ENCODE measurements at places on chromosomes 1 and 21. TPM values are rescaled to one million over a fixed set of nuclear protein-coding genes. Genes with fewer than 3 reads are reported as not detected.

- no peak overlapping the region for H3K4me3 ChIP-seq
- H3K36me3 ChIP-seq: no peaks in the 10 kb centered on the region
- H3K27ac ChIP-seq: no peak overlapping the region
- H3K27me3 ChIP-seq: no peaks in the 10 kb centered on the region
- H3K4me1 ChIP-seq: peaks cover 10% of the 10 kb centered on the region
Observed at GRCh38 chr1:32954168-32954567, 10.4 kb downstream of the RNF19B start.

Gene FCER1G
- total RNA-seq: 27.0 TPM

Gene SGIP1
- total RNA-seq: not detected

DNA sequence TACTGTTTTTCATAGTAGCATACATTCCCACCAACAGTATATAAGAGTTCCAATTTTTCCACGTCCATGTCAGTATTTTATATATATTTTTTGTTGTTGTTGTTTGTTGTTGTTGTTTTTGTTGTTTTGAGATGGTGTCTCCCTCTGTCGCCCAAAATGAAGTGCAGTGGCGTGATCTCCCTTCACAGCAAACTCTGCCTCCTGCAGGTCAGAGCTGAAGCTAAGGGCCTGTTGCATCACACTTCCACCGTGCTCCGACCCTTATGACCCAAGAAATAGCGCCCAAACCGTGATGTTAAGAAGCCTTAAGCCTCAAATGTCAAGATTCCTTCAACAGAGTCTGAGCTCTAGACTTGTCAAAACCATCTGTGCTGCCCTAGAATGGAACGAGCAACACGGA is 2032.3 kb downstream of the MRPL39 start:
- H3K4me3 ChIP-seq: no peak overlapping the region
- H3K36me3 ChIP-seq: no peaks in the 10 kb centered on the region
- no peak for DNase-seq
- no peaks in the 10 kb centered on the region for H3K27me3 ChIP-seq

- no peaks in the 10 kb centered on the region for H3K27me3 ChIP-seq
- no peak overlapping the region for H3K27ac ChIP-seq
- H3K36me3 ChIP-seq: no peaks in the 10 kb centered on the region
- DNase-seq: no peak
- H3K4me1 ChIP-seq: no peaks in the 10 kb centered on the region
Observed at GRCh38 chr1:109267743-109268300, 15.1 kb downstream of the PSRC1 start.

DNA sequence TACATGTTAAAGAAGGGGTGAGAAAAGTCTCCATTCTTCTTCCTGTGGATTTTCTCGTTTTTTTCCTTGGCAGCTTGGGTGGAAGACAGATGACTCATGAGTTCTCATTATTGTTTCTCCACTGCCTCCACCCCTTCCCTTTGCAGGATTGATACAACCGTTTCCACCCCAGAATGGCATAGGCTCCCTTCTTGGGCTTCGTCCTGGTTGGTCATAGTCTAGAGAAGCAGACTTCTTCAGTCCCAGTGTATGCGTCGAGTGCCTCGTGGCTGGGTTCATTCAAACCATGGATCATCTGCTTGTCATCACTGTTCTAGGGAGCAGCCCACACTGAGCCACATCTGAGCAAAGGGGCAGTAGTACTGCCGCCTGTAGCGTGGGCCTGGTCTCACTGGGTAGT is 13.7 kb downstream of the PTGFRN start:
- H3K4me1 ChIP-seq: peaks cover 30% of the 10 kb centered on the region
- H3K27ac ChIP-seq: no peak overlapping the region
- no peak for DNase-seq
- no peak overlapping the region for H3K4me3 ChIP-seq
- H3K27me3 ChIP-seq: no peaks in the 10 kb centered on the region

DNA sequence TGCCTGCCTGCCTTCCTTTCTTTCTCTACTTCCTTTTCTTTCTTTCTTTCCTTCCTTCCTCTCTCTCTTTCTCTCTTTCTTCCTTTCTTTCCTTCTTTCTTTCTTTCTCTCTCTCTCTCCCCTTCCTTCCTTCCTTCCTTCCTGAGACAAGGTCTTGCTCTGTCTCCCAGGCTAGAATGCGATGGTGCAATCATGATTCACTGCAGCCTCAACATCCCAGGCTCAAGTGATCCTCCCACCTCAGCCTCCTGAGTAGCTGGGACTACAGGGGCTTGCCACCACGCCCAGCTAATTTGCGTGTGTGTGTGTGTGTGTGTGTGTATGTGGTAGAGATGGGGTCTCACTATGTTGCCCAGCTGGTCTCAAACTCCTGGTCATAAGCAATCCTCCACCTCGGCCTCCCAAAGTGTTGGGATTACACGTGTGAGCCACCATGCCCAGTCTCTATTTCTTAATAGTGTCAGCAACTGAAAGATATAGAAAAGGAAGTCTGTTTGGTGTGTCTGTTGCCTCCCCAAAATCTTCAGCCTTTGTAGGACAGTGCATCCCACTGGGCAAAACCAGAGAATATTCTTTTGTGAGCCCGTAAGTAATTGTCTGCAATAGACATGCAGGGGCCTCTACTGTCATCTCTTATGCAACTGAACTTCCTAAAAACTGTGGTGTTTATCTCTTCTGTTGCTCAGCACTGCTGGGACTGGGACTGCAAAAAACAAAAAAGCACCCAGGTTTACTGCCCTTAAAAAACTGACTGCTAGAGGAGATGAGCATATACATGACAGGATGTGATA is 20.9 kb upstream of the RAB4A start:
- H3K36me3 ChIP-seq: no peaks in the 10 kb centered on the region
- H3K27me3 ChIP-seq: no peaks in the 10 kb centered on the region
- no peak overlapping the region for H3K27ac ChIP-seq
- no peak overlapping the region for H3K4me3 ChIP-seq
- H3K4me1 ChIP-seq: no peaks in the 10 kb centered on the region

DNA sequence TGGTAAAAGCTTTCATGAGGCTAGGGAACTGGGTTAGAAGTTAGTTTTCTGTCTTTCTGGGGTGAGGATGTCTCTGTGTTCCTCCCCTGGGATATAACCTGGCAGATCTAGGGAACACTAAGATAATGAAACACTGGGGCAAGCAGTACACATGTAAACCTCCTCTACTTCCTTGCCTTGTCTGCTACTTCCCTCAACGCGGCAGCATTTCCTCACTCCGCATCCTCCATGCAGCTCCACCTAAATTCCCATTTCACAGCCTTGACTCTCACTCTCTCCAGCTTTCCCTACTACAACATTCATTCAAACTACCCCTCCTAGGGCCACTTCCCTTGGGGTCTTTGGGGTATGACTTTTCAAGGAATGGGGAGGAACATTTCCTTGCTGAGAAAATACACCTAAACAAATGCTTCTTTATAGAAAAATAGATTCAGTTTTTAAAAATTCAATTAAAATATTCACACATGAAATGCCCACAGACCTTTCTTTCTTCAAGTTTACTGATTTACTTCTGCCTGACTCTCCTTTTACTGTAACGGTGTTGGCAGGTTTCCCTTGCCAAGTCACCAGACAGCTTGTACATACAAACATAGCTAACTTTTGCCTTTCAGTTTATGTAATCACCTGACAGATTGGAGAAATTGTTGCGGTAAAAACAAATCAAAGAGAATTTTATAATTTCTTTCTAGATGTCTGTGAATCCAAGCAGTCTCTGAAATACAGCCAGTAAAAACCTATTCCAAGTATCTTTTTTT is 90.1 kb downstream of the TNFSF18 start:
- H3K4me3 ChIP-seq: no peak overlapping the region
- H3K27me3 ChIP-seq: no peaks in the 10 kb centered on the region
- DNase-seq: peak; percentile 85

- H3K4me1 ChIP-seq: peaks cover 31% of the 10 kb centered on the region
- H3K36me3 ChIP-seq: no peaks in the 10 kb centered on the region
- H3K27ac ChIP-seq: peak within 1 kb of the TSS; percentile 81
- DNase-seq: peak; percentile 52
- H3K4me3 ChIP-seq: peak within 1 kb of the TSS; percentile 22
Observed at GRCh38 chr1:2556277-2556677, at the start of gene TNFRSF14. TNFRSF14 (plus strand) TSS chr1:2556371; CDS start chr1:2556665, 294 bp downstream.

DNA sequence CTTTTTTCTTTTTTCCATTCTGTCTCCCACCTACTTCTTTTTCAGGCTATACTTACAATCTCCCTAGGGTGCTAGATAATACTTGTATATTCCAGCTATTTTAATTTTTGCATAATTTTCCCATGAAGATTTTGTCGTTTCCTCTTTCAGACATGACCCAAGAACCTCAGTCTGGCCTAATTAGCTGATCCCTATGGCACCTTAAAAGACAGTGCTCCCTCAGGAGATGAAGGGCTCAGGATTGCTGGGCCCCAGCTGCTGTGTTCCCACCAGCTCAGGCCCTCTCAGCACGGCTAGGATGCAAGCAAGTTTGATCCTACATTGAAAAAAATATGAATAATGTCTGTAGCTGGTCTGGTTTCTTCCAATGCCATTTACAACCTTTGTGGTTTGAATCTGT is 55.0 kb upstream of the RGS5 start:
- no peak for DNase-seq
- no peak overlapping the region for H3K4me3 ChIP-seq
- no peaks in the 10 kb centered on the region for H3K36me3 ChIP-seq
- no peaks in the 10 kb centered on the region for H3K4me1 ChIP-seq
- H3K27me3 ChIP-seq: no peaks in the 10 kb centered on the region

GRCh38 chr1:72137656-72138055 is 144.7 kb downstream of the NEGR1 start:
- no peak overlapping the region for H3K27ac ChIP-seq
- H3K4me3 ChIP-seq: no peak overlapping the region
- no peaks in the 10 kb centered on the region for H3K4me1 ChIP-seq
- no peak for DNase-seq
- no peaks in the 10 kb centered on the region for H3K36me3 ChIP-seq
- no peaks in the 10 kb centered on the region for H3K27me3 ChIP-seq

Gene AMPD1
- not detected for total RNA-seq

DNA sequence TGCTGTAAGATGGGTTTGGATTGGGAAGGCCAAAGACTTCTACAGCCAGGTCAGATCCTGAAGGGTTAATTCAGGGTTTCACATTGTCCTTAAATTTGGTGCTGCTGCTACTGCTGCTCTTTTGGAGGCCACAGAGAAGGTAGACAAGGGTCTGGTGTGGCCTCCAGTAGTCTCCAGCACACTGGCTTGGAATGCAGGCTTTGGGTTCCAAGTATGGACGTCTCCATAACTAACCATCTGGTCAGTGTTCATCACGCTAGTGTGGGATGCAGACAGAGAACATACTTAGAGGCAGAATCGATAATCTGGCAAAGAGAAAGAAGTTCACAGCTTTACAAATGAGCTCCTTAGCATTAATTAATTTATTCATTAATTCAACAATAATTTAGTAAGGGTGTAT is 154.1 kb downstream of the ZBTB18 start:
- H3K27me3 ChIP-seq: no peaks in the 10 kb centered on the region
- no peak for DNase-seq
- no peaks in the 10 kb centered on the region for H3K36me3 ChIP-seq
- no peak overlapping the region for H3K27ac ChIP-seq
- no peaks in the 10 kb centered on the region for H3K4me1 ChIP-seq

Gene HHIPL2
- not detected for total RNA-seq

DNA sequence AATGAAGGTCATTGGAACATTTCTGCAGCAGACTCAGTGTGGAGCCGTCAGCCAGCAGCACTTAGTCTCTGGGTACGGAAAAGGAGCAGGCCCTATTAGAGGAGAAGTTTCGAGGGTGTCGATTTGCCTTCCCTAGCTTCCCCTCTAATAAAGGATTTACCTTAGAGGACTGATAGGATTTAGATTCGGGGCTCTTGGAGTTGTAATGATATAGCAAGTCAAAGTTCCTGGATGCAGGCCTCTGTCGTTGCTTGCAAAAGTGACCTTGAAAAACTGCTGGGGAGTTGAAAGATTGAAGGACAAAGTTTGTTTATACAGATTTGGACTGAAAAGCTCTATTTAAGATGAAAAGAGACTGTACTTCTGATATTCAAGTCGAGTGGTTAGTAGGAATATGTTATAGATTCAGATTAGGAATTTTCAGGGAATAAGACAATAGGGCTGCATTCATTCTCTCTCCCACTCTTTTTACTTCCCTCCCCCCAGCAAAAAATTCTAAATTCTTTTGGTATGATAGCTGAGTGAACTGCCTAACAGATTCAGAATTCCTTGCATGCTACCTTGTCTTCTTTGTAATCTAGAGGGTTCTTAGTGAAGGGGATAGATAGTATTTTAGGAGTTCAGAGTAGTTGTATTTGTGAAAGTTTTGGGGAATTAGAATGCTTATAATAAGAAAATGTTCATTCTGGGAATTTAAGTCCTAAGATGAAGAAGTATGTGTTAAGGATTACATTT is 19.2 kb downstream of the NFYC start:
- H3K4me3 ChIP-seq: no peak overlapping the region
- H3K36me3 ChIP-seq: no peaks in the 10 kb centered on the region
- H3K27me3 ChIP-seq: no peaks in the 10 kb centered on the region
- peaks cover 69% of the 10 kb centered on the region for H3K4me1 ChIP-seq

GRCh38 chr1:230986976-230987375 is 8.1 kb downstream of the ARV1 start:
- H3K27ac ChIP-seq: no peak overlapping the region
- H3K27me3 ChIP-seq: no peaks in the 10 kb centered on the region
- no peak overlapping the region for H3K4me3 ChIP-seq
- DNase-seq: no peak
- peaks cover 37% of the 10 kb centered on the region for H3K4me1 ChIP-seq

DNA sequence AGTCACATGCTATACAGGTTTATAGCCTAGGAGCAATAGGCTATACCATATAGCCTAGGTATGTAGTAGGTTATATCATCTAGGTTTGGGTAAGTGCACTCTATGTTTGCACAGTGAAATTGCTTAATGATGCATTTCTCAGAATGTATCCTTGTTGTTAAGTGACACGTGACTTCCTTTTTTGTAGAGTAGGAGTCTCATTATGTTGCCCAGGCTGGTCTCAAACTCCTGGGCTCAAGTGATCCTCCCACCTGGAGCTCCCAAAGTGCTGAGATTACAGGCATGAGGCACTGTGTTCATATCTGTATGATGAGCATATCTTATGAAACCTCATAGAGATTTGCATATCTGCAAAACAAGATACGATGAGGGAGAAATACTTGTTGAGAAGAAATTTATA is 13.8 kb upstream of the ABCB10 start:
- H3K27ac ChIP-seq: no peak overlapping the region
- DNase-seq: no peak
- H3K4me3 ChIP-seq: no peak overlapping the region
- no peaks in the 10 kb centered on the region for H3K27me3 ChIP-seq
- no peaks in the 10 kb centered on the region for H3K36me3 ChIP-seq

DNA sequence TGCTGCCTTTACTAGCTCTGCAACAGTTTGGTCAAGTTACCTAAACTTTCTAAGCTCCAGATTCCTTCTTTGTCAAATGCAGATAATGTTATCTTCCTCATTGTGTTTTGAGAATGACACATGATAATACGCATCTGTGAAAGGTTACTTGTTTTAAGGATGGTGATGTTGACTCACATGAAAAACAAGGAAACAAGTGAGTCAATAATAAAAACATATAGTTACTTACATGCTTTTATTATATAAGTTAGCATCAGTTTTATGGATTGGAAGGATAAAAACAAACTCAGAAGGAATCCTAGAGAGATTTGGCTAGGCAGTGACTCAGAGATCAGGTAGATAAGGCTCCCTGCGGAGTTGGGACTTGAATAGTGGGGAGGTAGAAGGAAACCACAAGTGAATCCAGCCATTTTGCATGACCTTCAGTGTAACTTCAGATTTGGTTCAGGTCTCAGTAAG is 144.6 kb downstream of the LMO4 start:
- H3K4me3 ChIP-seq: no peak overlapping the region
- DNase-seq: no peak
- no peaks in the 10 kb centered on the region for H3K27me3 ChIP-seq
- no peaks in the 10 kb centered on the region for H3K36me3 ChIP-seq

GRCh38 chr1:109719337-109719837 is 7.3 kb downstream of the GSTM5 start:
- peaks cover 10% of the 10 kb centered on the region for H3K4me1 ChIP-seq
- no peak overlapping the region for H3K27ac ChIP-seq
- no peaks in the 10 kb centered on the region for H3K36me3 ChIP-seq
- no peaks in the 10 kb centered on the region for H3K27me3 ChIP-seq

All from body of pancreas (tissue), 4 donors.